ENCODE measurements at places on chromosomes 7 and 10. TPM values are rescaled to one million over a fixed set of nuclear protein-coding genes. Genes with fewer than 3 reads are reported as not detected.

DNA sequence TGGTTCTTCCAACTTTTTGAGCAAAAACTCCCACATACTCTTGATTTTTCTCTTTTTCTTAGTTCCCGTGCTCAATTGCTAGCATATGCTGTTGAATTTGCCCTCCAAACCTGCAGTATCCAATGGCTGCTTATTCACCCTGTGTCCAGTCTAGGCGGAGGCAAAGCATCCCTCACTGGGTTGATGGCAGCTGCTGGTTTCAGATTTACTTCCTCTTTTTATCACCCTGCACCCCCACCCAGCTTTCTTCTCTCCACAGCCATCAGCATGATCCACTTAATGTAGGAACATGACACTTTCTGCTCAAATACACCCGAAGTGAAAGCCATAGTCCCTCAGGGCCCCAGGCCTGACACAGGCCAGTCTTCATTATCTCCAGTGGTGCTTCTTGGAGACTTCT lies 87.6 kb upstream of the ADARB2 start:
- no peak for DNase-seq

The TRIM74 gene
- not detected for total RNA-seq

DNA sequence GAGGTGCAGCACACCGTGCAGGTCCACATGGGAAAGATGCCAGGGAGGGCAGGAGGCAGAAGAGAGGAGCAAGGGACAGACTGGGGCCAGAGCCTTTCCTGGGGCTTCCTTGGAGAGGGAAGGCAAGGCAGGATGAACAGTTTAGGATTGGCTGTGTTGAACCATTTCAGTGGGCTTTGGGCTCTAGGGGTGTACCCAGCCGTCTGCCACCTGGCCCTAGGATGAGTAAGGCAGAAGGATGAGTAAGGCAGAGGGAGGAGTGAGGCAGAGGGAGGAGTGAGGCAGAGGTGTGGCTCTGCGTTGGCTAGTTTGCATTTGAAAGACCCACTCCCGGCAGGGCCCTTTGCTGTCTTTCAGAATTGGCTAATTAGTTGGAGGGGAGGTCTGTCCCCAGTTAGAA lies 31.5 kb upstream of the PRF1 start:
- no peak for DNase-seq

GRCh38 chr7:133934977-133935330 lies 192.2 kb upstream of the LRGUK start:
- no peak for DNase-seq

- DNase-seq = no peak
These were observed 196.8 kb downstream of the PTN start for GRCh38 chr7:137146552-137147337.

- DNase-seq = no peak
These were observed 57.5 kb upstream of the CREB5 start for GRCh38 chr7:28354601-28355402.

DNA sequence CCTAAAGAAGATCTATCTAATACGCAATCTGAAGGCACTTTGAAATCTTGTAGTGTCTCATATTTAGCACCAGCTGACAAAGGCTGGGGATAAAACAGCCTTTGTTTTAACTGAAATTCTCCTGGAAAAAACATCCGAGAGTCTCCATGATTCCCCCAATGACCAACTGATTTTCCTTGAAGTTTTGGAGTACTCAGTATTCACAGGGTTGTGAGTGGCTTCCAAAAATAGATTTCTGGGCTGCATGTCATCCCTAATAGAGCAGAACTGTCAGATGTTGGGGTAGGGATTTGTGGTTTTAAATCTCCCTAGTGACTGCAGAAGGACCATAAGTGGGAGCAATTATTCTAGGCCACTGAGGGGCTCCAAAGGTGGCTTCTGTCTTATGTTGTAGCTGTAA lies 206.4 kb downstream of the TAX1BP1 start:
- DNase-seq = peak; percentile 26

GRCh38 chr10:63672491-63672890 lies 151.3 kb downstream of the REEP3 start:
- DNase-seq = no peak

The FAM24B gene
- 0.45 TPM for total RNA-seq

DNA sequence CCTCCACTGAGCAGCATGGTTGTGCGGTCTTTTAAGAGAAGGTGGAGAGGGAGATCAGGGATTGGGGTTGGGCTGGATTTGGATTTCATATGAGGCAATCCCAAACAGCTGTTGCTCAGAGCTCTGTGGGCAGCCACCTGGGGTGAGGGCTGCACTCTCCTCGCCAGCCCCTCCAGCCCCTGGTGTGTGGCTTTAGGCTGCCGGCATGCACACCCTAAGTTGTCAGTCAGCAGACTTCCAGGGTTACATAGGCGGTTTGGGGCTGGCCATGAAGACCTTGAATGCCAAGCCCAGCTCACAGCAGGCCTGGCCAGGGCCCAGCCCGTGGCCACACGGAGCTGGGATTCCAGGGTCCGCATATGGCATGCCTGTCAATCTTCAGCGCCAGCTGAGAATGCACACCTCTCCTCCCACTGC lies 54.8 kb downstream of the ZMIZ1 start:
- no peak for DNase-seq

The CLRN3 gene
- total RNA-seq = not detected

DNA sequence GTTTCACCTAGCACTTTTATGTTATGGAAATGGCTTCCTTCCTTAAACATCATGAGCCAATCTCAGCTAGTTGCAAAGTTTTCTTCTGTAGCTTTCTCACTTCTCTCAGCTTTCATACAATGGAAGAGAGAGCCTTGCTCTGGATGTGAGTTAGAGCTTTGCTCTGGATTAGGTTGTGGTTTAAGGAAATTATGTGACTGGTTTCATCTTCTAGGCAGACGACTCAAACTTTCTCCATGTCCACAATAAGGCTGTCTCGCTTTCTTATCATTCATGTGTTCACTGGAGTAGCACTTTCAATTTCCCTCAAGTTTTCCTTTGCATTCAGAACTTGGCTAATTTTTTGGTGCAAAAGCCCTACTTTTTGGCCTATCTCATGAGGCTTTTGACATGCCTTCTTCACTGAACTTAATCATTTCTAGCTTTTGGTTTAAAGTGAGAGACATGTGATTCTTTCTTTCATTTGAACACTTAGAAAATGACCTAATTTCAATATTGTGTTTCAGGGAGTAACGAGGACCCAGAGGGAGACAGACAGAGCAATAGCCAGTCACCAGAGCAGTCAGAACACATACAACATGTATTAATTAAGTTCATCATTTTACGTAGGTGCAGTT lies 49.8 kb downstream of the CNOT4 start:
- DNase-seq = no peak

The EBLN1 gene
- total RNA-seq = 0.26 TPM

The MAPK8 gene
- total RNA-seq = 34.8 TPM

- DNase-seq = no peak
These were observed 5.0 kb downstream of the LRRC27 start for GRCh38 chr10:132336919-132337407.

The VOPP1 gene
- 46.5 TPM for total RNA-seq

The EVX1 gene
- total RNA-seq = not detected

The LRRC17 gene
- total RNA-seq = not detected

The GHRHR gene
- total RNA-seq = not detected

The TET1 gene
- total RNA-seq = 2.9 TPM

DNA sequence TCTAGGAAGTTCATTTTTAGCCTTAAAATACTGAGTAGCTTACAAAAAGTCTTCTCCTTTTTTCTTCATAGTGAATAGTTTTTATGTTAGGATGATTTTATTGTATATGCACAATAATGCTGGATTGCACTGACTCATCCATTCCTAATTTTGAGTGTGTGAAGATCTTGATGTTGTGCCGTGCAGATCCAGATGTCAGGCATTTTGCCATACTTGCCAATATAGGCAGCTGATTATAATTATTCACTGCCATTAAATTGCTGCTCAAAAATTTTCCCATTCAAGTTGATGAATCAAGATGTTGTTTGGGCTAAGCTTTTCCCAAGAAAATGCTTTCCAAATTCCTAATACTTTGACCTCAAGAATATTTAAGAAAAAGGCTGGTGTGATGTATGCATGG lies 218.3 kb downstream of the AHR start:
- DNase-seq = no peak

- no peak for DNase-seq
These were observed 48.6 kb upstream of the CNPY1 start for GRCh38 chr7:155594961-155595366.

DNA sequence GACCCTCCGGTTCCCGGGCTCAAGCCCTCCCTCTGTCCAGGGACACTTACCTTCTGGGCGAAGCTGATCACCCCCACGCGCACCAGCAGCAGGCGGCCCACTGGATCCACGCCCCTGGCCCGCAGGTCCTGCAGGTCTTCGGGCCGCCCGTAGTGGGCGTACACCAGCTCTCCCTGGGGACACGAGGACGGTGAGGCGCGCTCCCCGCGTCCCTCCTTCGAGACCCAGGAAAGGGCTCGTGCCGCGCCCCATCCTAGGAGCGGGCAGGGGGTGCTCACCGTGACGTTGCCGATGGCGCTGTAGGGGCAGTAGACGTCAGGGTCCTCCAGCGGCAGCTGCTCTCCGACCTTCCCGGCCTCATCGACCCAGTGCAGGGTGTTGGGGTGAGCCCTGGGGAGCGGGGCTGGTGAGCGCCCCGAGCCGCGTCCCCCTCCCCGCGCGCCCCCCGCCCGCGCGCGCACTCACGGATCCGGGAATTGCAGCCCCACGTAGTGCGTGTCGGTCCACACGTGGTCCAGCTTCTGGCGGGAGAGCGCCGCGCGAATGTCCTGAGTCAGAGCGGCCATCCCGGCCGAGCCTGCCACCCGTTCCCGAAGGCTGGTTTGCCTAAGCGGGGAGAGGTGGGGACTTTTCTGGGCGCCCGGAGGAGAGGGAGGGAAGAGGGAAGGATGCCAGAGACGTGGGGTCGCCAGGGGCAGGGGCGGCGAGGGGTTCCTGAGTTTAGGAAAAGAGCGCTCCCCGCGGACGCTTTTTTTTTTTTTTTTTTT lies 8.2 kb downstream of the TFR2 start:
- DNase-seq = peak; percentile 28

DNA sequence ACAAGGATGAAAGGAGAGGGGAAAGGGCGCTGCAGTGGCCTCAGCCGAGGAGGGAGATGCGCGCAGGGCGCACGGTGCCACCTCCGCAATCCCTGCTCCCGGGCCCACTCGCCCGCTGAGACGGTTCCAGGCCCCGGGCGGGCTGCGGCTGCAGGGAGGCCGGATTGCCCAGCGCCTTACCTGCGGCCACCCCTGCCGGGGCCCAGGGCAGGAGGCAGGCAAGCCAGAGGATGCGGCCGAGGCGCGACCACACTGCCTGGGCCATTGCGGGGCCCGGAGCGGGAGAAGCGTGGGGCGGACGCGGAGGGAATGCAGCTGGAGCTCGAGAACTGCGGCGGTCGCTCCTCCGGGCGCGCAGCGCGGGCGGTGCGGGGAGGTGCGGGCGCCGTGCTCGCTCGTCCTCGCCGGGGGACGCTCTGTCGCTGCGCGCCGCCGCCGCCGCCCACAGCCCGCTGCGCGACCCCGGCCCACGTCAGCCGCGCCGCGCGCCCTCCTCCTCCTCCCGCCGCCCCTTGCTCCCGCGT lies at the start of gene TMEM130:
Gene TMEM130, minus strand, starts transcription at position 418 of the 524 bp plus-strand sequence. Its CDS starts 153 bp downstream, at position 265.
- no peak for DNase-seq

DNA sequence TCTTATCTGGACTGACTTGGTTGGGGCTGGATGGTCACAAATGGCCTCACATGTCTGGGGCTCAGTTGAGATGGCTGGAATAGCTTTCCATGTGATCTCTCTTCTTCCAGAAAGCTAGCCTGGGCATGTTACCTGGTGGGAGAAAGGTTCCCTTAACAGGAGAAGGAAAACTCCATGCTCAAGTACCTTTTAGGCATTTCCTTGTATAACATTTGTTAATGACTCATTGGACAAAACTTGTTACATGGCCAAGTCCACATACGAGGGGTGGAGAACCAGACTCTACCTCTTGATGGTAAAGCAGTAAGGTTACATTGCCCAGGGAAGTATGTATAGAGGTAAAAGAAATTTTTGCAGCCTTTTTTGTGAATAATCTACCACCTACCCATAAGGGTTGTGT lies 826.4 kb downstream of the LRMDA start:
- DNase-seq = no peak

- DNase-seq = no peak
These were observed 32.5 kb upstream of the GPR26 start for GRCh38 chr10:123633636-123634035.

- no peak for DNase-seq
These were observed 252.8 kb downstream of the ZMYND11 start for GRCh38 chr10:387909-388660.

The A1CF gene
- not detected for total RNA-seq

The TAS2R3 gene
- 0.40 TPM for total RNA-seq

GRCh38 chr10:100155936-100156335 lies 29.9 kb downstream of the ERLIN1 start:
- no peak for DNase-seq

- peak; percentile 14 for DNase-seq
These were observed 70.7 kb downstream of the PRKAG2 start for GRCh38 chr7:151806204-151806603.

DNA sequence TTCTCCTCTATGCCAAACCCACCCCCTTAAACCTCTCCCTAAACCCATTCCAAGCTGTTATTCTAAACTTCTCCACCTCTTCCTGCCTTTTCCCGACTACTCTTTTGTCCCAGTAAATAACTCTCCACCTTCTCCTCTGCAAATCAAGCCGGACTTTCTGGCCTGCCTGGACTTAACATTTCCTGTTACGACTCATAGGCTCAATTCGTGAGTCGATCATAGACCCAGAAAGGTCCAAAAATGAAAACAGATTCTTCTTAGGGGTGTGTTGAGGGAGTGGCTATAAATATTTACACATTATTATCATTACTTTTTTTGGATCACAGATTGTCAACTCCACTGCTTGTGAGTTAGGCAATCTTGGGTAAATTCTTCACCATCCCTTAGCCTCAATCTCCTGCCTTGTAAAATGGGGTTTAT lies 59.0 kb upstream of the HABP2 start:
- DNase-seq = no peak

- DNase-seq = peak; percentile 64
These were observed 11.9 kb downstream of the RGR start for GRCh38 chr10:84256510-84257342.

DNA sequence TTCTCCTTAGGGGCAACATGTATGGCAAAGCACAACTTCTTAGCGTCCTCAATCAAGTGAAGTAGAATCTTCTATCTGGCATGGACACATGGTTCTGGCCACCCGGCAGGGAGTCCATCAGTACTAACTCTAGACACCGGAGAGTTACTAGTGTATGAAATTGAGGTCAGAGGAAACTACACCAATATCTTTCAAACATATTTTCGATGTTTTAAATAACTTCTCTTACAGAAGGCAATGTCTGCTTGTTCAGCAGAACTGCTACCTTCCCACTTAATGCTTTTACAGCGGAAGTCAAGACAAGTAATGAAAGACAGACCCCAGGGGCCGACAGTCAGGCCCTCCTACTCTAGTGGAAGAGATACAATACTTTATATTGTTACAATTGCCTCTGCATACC lies 89.9 kb downstream of the RNF216 start:
- DNase-seq = no peak

DNA sequence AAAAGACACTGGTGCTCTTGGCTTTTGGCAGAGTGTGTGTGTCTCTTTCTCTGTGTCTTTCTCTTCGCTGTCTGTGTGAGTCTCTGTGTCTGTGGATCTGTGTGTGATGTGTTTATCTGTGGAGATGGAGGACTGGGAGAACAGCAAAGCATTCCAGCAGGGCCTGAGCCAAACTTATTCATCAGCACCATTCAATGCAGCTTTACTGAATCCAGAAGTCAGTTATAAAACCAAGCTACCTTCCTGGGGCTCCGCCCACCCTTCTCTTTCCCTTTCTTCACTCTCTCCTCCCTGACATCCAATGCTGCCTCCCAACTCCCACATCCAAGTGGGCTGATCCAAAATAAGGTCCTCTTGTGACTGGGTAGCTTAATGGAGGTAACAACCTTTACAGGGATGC lies 3.9 kb downstream of the SGMS1 start:
- no peak for DNase-seq
